ENCODE measurements at places on chromosomes 16 and 17. TPM values are rescaled to one million over a fixed set of nuclear protein-coding genes. Genes with fewer than 3 reads are reported as not detected.

NXPH3 gene
- total RNA-seq, result 1.5 TPM

RBL2 gene
- total RNA-seq, result 26.2 TPM

TBC1D3C gene
- not detected for total RNA-seq

FBXO39 gene
- 0.82 TPM for total RNA-seq

CEP295NL gene
- 2.0 TPM for total RNA-seq

STAC2 gene
- under 0.01 TPM for total RNA-seq

EFCAB5 gene
- total RNA-seq, result not detected

TPSB2 gene
- not detected for total RNA-seq

SMPD3 gene
- total RNA-seq, result not detected

ZMYND15 gene
- 0.23 TPM for total RNA-seq

KRT16 gene
- 0.35 TPM for total RNA-seq

CCL5 gene
- total RNA-seq, result not detected

GAS2L2 gene
- 0.08 TPM for total RNA-seq

KRT222 gene
- total RNA-seq, result not detected

KRT12 gene
- total RNA-seq, result not detected

SOX15 gene
- total RNA-seq, result not detected

CCNF gene
- 9.0 TPM for total RNA-seq

FOXJ1 gene
- total RNA-seq, result not detected

MPP2 gene
- 3.0 TPM for total RNA-seq

TBC1D3H gene
- not detected for total RNA-seq

NPIPA5 gene
- total RNA-seq, result 1.5 TPM

CRYM gene
- not detected for total RNA-seq

Measured in smooth muscle cell of the coronary artery (primary cell).